ENCODE measurements at places on chromosomes 4 and X. TPM values are rescaled to one million over a fixed set of nuclear protein-coding genes. Genes with fewer than 3 reads are reported as not detected.

The SLC10A6 gene
- not detected for total RNA-seq

DNA sequence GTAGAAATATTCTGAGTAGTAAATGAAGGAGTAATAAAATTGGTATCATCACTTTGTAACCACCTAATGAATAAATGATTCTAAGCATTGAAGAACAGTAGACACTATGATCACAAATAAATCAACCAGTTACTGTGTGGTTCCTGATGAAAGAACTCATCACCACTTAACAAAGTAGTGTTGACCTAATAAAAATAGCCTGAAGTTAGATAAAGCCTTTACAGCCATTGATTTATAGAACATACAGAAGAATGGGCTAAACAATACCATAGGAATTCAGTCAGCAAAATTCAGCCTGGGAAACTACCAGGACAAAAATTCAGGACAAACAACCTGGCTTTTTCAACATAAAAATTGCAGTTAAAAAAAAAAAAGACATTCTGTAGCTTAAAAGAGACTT, 9.0 kb downstream of the SLC30A9 start:
- no peak overlapping the region for H3K27ac ChIP-seq
- no peak for DNase-seq
- H3K36me3 ChIP-seq, result peaks cover 8% of the 10 kb centered on the region
- H3K4me3 ChIP-seq, result no peak overlapping the region

DNA sequence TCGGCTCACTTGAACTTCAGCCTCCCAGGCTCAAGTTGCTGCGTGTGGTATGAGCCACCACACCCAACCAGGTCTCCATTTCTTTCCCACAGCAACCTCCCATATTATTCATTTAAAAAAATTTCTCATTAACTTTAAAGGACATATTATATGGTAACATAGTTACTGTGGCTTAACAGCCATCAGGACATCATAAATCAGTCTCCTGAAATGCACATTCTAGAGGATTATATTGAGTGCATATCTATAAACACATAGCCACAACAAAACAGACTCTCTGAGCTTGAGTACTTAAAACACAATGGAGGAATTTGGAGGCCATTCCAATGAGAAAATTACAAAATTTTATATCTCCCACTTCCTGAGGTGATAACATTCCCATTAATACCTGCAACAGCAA, 61.5 kb downstream of the CORIN start:
- no peak overlapping the region for H3K27ac ChIP-seq
- no peaks in the 10 kb centered on the region for H3K4me1 ChIP-seq
- H3K27me3 ChIP-seq, result no peaks in the 10 kb centered on the region
- H3K4me3 ChIP-seq, result no peak overlapping the region
- no peak for DNase-seq
- H3K36me3 ChIP-seq, result no peaks in the 10 kb centered on the region

The GAGE2A gene
- total RNA-seq, result not detected

- no peaks in the 10 kb centered on the region for H3K27me3 ChIP-seq
- H3K4me1 ChIP-seq, result no peaks in the 10 kb centered on the region
- no peaks in the 10 kb centered on the region for H3K36me3 ChIP-seq
- DNase-seq, result no peak
- H3K4me3 ChIP-seq, result no peak overlapping the region
- H3K27ac ChIP-seq, result no peak overlapping the region
These were observed 23.8 kb upstream of the CD38 start for GRCh38 chr4:15754323-15754722.

DNA sequence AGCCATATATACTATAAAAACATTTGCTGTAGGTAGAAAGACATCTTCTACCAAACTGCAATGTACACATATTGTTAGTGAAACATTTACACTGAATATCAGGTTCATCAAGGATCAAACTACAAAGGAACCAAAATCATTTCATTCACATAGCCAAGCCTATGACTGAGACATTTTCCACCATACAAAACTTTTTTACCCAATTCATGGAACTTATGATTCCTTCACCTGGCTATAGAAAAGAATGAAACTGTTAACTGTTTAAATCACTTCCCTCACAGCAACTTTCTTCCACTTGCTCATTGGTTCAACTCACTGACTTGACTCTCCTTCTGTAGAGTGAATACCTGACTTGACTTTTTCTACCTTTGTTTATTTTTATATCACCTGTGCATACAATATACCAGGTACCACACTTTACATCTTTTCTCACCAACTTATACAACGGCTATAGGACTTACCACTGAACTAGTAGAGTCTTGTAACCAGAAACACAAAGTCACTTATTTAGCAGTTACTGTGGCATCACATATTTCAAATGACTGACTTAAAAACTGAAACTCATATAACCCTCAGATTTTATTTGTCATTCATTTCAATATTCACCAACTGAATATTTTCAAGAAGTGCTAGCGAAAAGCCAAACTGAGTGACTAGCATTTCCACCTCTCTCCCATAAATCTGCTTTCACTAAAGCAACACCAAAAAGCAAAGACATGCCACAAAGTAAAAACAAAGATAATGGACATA, 30.9 kb downstream of the CAMK2D start:
- H3K27me3 ChIP-seq, result no peaks in the 10 kb centered on the region
- no peak for DNase-seq
- H3K4me3 ChIP-seq, result no peak overlapping the region
- no peaks in the 10 kb centered on the region for H3K36me3 ChIP-seq
- H3K4me1 ChIP-seq, result peaks cover 5% of the 10 kb centered on the region

GRCh38 chrX:119041175-119041574, 31.6 kb upstream of the CT47C1 start:
- no peak overlapping the region for H3K27ac ChIP-seq
- no peak for DNase-seq
- H3K36me3 ChIP-seq, result no peaks in the 10 kb centered on the region
- no peaks in the 10 kb centered on the region for H3K27me3 ChIP-seq

- no peaks in the 10 kb centered on the region for H3K27me3 ChIP-seq
- H3K4me3 ChIP-seq, result peak overlapping the region; percentile 96
- no peaks in the 10 kb centered on the region for H3K36me3 ChIP-seq
- peaks cover 52% of the 10 kb centered on the region for H3K4me1 ChIP-seq
These were observed 770 bp downstream of the SMAD1 start for GRCh38 chr4:145482209-145483037.

DNA sequence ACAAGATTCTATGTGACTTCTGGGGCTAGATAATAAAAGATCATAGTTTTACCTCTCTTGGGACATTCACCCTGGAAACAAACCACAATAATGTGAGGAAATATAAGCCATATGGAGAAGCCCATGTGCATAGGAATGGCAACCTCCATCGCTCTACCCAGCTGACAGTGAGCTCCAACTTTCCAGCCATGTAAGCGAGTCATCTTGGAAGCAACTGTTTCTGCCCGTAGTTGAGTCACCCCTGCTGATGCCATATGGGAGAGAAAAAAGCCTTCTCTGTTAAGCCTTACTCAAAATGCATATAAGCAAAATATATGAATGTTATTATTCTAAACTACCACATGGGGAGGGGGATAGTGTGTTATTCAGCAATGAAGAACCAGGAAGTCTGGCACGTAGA, 31.4 kb upstream of the RELL1 start:
- H3K27ac ChIP-seq, result no peak overlapping the region
- DNase-seq, result no peak
- H3K4me3 ChIP-seq, result no peak overlapping the region
- no peaks in the 10 kb centered on the region for H3K27me3 ChIP-seq
- H3K36me3 ChIP-seq, result no peaks in the 10 kb centered on the region
- H3K4me1 ChIP-seq, result peaks cover 3% of the 10 kb centered on the region

DNA sequence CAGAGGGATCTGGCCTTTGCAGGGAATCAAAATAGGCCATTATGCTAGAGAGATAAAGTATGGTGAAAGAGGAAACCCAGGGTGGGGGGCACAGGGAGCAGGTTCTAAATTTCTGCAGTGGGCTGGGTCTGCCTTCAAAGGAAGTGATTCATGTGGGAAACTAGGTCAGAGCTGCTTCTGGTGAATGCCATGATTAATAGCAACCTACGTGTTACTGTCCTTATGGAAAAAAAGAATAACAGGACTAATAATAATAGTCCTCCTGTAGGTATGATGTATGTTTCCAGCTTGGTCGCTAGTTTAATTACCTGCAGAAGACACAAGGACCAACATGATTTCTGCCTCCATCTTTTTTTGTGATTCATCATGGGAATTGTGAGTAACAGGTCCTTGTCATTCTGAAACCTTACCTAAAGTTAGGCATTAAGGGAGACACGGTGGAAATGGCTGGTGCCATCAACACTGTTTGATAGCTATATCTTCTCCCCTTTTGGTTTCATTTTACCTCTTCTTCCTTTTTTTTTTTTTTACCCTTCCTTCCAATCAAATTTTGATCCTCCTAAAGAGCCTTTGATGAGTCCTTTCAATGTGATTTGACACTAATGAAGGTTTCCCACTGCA, 180.4 kb downstream of the CPEB2 start:
- H3K27me3 ChIP-seq, result no peaks in the 10 kb centered on the region
- H3K27ac ChIP-seq, result no peak overlapping the region
- no peaks in the 10 kb centered on the region for H3K36me3 ChIP-seq
- peak; percentile 74 for DNase-seq
- no peak overlapping the region for H3K4me3 ChIP-seq

GRCh38 chr4:153722036-153722435, 37.8 kb downstream of the RNF175 start:
- no peaks in the 10 kb centered on the region for H3K36me3 ChIP-seq
- no peak for DNase-seq
- H3K4me3 ChIP-seq, result no peak overlapping the region
- H3K4me1 ChIP-seq, result no peaks in the 10 kb centered on the region
- no peak overlapping the region for H3K27ac ChIP-seq
- H3K27me3 ChIP-seq, result no peaks in the 10 kb centered on the region

All from esophagus muscularis mucosa (tissue), 4 donors.